ENCODE measurements at places on chromosomes 1 and 21.

DNA sequence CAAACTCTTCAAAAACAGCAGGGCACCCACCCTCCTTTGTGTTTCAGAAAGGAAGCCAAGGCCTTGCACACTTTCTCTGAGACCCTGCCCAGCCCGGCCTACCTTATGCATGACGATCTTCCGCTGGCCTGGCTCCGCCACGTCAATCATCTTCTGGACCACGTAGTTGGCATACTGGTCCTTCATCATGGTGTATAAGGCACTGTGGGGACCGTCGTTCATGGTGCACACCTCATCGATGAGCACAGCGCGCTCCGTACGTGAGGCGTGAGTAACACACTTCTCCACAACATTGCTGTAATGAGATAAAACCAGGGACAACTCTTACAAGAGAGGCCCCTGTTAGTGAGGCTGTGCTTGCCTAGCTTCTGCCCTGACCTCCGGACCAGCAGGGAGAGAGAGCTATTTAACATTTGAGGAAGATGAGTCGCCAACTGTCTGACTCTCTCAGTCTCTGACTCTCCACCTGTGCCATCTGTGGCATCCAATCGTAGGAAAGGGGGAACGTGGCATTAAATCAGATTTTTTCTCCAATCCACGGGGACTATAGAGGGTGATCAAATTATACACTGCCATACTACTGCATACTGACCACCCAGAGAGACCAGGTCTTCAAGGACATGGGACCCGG is 28.1 kb upstream of the SDC3 start:
- no peak for DNase-seq

- DNase-seq = no peak
These were observed 49.1 kb downstream of the ATP2B4 start for GRCh38 chr1:203675596-203676347.

- no peak for DNase-seq
These were observed 76.2 kb downstream of the C1orf21 start for GRCh38 chr1:184462990-184463389.

DNA sequence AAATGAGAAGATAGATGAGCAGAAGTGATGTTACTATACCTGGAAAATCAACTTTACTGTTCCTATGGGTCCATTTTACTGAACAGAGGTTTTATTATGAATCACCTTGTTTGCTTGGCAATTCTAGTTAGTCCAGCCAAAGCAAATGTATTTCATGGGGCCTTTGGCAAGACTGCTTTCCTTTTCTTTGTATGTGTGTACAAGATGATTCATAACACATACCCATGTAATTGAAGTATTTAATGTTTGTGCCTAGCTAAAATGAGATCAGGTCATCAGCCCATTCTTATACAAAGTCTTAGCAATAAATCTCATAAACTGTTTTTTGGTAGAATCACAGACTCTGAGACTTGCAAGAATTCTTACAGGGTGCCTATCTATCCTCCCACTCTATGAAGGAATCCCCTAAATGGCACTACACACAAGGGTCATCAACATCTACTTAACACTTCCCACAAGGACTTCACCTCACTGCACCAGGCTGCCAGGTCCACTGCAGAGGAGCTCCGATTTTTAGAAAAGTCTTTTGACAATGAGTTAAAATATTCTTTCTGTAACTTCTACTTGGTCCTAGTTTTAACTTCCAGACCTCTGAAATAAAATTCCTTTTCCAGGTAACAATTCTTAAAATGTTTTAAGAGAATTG is 58.5 kb downstream of the LPAR3 start:
- DNase-seq = no peak

DNA sequence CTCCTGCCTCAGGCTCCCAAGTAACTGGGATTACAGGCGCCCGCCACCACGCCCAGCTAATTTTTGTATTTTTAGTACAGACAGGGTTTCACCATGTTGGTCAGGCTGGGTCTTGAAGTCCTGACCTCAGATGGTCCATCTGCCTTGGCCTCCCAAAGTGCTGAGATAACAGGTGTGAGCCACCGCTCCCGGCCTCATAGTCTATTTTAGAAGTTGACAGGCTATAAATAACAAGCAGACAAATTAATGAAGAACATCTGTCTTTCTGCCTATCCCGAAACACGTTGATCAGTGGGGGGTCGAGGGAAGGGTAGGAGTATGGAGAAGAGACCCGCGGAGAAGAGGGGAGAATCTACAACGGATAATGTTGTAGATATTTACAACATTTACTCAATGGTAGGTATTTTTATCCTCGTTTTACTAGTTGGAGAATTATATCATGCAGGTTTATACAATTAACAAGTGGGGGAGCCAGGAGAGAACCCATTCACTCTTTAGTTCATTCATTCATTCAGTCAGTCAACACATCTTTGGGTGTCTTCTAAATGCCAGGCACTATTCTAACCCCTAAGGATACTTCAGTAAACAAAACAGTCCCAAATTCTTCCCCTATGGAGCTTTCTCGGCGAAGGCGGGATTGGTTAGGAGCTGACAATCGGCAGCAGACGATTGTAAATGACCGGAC is 497 bp upstream of the IFNAR2 start:
- no peak for DNase-seq

GRCh38 chr1:223257856-223258550 is 106.0 kb downstream of the SUSD4 start:
- no peak for DNase-seq

DNA sequence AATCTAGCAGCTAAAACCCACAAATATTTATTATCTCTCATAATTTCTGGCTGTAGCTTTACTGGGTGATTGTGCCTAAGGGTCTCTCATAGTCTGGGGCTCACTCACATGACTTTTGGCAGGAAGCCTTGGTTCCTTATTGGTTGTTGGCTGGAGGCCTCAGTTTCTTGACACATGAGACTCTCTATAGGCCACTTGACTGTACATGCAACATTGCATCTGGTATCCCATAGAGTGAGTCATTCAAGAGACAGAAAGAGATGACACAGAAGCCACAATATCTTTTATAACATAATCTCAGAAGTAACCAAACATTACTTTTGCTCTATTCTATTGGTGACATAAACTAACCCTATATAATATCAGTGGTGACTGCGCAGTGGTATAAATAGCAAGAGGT is 128.5 kb upstream of the HNRNPU start:
- no peak for DNase-seq

- DNase-seq = no peak
These were observed 37.5 kb upstream of the ADORA3 start for GRCh38 chr1:111540928-111541327.

DNA sequence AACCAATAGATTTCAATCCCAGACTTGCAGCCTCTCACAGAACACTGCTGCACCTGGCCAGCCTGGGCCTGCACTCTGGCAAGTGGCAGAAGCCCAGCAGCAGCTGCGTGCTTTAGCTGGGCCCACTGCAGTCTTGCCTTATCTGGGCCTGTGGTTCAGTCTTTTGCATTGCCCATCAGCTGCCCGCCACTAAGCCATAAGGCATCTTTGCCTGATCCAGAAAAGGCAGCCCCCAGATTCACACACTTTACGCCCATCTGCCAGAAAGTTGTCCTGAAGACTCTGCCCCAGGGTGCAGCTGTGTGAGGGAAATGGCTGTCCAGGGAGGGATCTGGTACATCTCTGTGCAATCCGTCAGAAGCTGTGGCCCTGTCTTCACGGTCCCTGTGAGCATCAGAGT is 217.0 kb downstream of the DNAH14 start:
- no peak for DNase-seq

DNA sequence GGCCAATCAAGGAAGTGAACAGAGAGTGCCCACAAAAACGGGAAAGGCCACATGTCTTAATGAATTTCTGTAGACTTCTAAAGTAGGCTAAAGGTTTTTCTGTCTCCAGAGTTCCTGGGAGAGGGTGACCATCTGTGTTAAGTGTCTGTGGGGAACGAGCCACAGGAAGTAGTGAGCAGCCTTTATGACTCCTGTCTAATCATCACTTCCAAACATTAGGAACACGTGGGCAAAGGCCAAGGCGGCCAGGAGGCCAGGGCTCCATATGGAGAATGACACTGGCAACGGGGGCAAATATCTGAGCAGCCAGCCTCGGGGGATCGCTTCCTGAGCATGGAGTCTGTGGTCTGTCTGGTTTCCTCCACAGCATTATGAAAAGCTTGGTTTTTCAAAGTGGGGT is 7.1 kb downstream of the FAM89A start:
- no peak for DNase-seq

- DNase-seq = no peak
These were observed 247.9 kb downstream of the SLC45A1 start for GRCh38 chr1:8565802-8566201.

DNA sequence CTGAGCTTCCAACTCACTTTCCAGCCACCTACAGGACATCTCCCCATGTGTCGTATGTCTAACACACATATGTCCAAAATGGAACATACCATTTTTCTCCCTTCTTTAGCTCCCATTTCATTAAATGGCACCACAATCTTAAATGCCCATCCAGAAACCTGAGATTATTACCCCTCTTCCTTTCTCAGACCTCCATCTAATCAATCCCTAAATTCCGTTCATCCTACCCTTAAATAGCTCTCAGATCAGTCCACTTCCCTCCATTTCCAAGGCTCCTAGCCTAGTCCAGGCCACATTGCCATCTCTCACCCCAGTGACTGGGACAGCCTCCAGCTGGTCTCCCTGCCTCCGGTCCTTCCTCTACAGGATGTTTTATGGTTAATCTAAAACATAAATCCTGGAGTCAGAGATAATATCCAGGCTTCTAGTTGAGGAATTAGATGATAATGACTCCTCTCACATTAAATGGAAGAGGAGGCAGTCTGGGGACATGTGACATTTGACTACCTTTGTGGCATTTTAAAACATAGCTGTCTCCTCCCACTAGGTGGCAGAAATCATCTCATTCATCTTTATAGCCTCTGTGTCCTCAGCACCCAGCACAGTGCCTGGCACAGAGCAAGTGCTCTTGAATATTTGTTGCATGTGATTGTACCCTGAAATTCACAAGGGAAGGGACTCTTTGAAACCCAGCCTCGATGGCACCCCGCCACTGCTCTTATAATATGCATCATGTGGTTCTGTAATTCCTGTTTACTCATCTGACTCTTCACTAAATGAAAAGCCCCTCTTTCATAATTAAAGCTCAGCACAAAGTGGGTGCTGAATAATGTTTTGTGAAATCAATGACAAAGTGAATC is 102.3 kb downstream of the TMEM53 start:
- no peak for DNase-seq

DNA sequence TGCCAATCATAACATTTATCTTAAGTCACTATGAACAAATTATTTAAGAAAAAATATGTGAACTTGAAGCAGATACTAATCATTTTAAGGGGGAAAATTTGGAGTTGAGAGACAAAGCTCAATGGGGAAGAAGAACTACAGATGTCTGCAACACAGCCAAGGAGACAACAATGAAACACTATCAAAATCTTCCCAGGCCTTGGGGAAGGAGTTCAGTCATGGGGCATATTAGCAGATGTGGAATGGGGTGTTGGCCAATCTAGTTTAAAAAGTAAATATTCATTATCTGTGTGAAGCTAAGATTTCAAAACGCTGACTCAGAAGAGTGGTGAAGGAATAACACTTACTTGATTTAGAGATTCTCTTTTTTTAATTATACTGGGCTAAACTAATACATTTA is 671.6 kb upstream of the ZP4 start:
- no peak for DNase-seq

DNA sequence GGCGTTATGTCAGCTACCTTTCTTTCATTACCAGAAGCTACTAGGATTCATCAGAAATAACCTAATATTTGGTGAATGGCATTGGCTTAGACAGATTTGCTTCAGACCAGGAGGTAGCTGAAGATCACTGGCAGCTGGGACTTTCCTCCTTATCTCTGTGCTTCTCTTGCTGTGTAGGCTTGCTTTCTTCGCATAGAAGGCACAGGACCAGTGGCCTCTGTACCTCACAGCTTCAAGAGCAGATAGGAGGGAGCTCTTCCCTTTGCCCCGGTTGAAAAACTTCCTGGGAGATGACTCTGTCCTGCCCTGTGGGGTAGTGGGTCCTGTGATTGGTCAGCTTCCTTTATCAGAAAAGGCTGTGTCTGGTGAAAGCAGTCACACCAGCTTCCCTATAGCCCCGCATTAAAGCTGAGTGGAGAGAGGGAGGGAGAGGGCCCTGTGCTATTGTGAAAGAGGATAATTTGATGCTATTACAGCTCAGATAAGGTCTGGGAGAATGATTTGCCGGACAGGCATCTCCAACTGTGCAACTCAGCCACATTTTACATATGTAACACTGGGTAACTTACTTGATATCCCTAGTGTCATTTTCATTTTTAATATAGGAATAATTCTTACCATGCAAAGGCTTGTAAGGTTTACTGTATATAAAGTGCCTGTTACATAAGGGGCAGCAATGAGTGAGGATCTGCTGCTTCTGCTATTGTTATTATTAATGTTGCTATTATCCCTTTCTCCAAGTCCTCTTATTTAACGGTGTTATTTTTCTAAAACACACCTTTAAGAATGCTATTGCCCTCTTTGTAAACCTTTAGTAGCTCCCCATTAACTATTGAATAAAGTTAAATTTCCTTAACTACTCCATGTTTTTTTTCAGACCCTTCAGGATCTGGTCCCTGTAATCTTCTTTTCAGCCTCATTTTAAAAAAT is 31.6 kb downstream of the OSBPL9 start:
- DNase-seq = no peak

- no peak for DNase-seq
These were observed 89.0 kb downstream of the URB2 start for GRCh38 chr1:229714964-229715603.

GRCh38 chr1:7745783-7746182 is 25.3 kb upstream of the VAMP3 start:
- DNase-seq = no peak

GRCh38 chr1:211551638-211552460 is 27.1 kb downstream of the SLC30A1 start:
- DNase-seq = no peak

GRCh38 chr1:162475539-162476185 is 22.0 kb upstream of the UHMK1 start:
- no peak for DNase-seq

DNA sequence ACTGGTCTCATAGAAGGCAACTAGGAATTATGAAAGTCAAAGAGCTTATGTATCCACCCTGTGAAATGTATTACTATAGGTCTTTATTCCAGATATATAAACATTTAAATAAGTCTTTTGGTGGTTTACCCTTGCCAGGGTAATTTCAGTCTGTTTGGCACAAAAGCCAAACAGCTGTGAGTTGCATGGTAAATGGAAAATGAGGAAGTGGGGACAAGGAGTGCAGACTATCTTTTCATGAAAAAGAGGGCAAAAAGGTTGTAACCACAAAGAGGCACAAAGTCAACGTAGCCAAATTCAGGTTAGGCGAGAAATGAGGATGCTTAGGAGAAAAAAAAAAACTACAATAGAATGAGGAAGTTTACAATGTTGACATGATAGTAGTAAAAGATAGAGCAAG is 492.3 kb upstream of the PRMT6 start:
- no peak for DNase-seq

- no peak for DNase-seq
These were observed 27.8 kb downstream of the HSPG2 start for GRCh38 chr1:21909286-21909759.

- no peak for DNase-seq
These were observed 440.3 kb upstream of the B3GALT2 start for GRCh38 chr1:193626695-193627094.

- no peak for DNase-seq
These were observed at the start of gene KAZN for GRCh38 chr1:14598498-14599182. KAZN (plus strand) TSS chr1:14598685.

- DNase-seq = no peak
These were observed 37.5 kb downstream of the CTNNBIP1 start for GRCh38 chr1:9872430-9873165.
